ENCODE measurements at places on chromosomes 4 and X. TPM values are rescaled to one million over a fixed set of nuclear protein-coding genes. Genes with fewer than 3 reads are reported as not detected.

The MTCP1 gene
- 24.9 TPM for total RNA-seq

The FAM184B gene
- total RNA-seq, result 2.3 TPM

The NLGN3 gene
- total RNA-seq, result 31.2 TPM

The CWH43 gene
- not detected for total RNA-seq

The MRPS18C gene
- 45.4 TPM for total RNA-seq

The MAGEA3 gene
- not detected for total RNA-seq

The SLC9B2 gene
- 58.7 TPM for total RNA-seq

The RHOXF2 gene
- total RNA-seq, result not detected

The ASB9 gene
- 1.9 TPM for total RNA-seq

The YY2 gene
- 1.4 TPM for total RNA-seq

The SLC26A1 gene
- total RNA-seq, result 0.79 TPM

The POU4F2 gene
- 2.5 TPM for total RNA-seq

The ZAR1 gene
- 0.44 TPM for total RNA-seq

The USP17L11 gene
- total RNA-seq, result not detected

The ACSL1 gene
- 30.1 TPM for total RNA-seq

The PRSS12 gene
- 15.9 TPM for total RNA-seq

The KLHL2 gene
- 27.7 TPM for total RNA-seq

The PAGE2B gene
- total RNA-seq, result 0.99 TPM

The KLHL13 gene
- total RNA-seq, result 61.4 TPM

The CXorf49 gene
- total RNA-seq, result 0.88 TPM

The UBA1 gene
- total RNA-seq, result 156 TPM

The ALAS2 gene
- total RNA-seq, result 188 TPM

The CYBB gene
- total RNA-seq, result 72.1 TPM

The USP38 gene
- 27.9 TPM for total RNA-seq

The FAM241A gene
- total RNA-seq, result 1.2 TPM

The NEUROG2 gene
- 0.79 TPM for total RNA-seq

The XG gene
- total RNA-seq, result not detected

The ARR3 gene
- total RNA-seq, result not detected

The HPGDS gene
- 6.9 TPM for total RNA-seq

The KIAA1210 gene
- 2.1 TPM for total RNA-seq

The TAF7L gene
- 0.20 TPM for total RNA-seq

The AWAT2 gene
- total RNA-seq, result not detected

The PRDM5 gene
- total RNA-seq, result 53.0 TPM

The TRPC5OS gene
- total RNA-seq, result 0.06 TPM

The F9 gene
- total RNA-seq, result not detected

The EOLA2 gene
- 14.2 TPM for total RNA-seq

The HS6ST2 gene
- total RNA-seq, result 11.4 TPM

All from spinal cord (tissue), 10 donors.